ENCODE measurements at places on chromosomes 13 and 19.

DNA sequence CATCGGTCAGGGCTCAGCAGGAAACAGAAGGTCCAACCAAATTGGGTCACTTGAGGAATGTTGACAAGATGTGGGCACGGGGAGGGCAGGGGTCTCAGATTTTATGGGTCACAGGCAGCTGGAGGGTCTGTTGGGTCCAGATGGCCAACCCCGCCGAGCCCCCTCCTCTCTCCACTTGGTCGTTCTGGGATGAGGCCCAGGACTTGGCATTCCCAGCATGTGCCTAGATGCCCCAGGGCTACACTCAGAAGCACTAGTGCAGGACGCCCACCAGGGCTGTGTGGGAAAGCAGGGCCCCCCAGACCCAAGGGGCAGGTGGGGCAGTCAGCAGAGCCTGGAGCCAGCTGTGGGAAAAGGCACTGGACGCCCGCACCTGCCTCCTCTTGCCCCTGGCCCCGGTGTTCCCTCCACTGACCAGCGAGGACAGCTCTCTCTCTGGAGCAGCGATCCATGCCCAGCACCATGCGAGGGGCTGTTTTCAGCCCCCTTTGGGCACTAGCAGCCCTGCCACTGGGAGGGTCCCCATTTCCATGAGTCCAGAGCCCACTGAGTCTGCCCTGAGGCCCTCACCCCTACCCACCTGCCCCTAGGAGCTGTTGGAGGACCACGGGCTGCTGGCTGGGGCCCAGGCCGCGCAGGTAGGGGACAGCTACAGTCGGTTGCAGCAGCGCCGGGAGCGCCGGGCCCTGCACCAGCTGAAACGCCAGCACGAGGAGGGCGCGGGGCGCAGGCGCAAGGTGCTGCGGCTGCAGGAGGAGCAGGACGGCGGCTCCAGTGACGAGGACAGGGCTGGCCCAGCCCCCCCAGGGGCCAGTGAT is 26.0 kb downstream of the DHX34 start:
- no peak for DNase-seq

GRCh38 chr13:62040806-62041205 is 625.2 kb upstream of the PCDH20 start:
- no peak for DNase-seq

DNA sequence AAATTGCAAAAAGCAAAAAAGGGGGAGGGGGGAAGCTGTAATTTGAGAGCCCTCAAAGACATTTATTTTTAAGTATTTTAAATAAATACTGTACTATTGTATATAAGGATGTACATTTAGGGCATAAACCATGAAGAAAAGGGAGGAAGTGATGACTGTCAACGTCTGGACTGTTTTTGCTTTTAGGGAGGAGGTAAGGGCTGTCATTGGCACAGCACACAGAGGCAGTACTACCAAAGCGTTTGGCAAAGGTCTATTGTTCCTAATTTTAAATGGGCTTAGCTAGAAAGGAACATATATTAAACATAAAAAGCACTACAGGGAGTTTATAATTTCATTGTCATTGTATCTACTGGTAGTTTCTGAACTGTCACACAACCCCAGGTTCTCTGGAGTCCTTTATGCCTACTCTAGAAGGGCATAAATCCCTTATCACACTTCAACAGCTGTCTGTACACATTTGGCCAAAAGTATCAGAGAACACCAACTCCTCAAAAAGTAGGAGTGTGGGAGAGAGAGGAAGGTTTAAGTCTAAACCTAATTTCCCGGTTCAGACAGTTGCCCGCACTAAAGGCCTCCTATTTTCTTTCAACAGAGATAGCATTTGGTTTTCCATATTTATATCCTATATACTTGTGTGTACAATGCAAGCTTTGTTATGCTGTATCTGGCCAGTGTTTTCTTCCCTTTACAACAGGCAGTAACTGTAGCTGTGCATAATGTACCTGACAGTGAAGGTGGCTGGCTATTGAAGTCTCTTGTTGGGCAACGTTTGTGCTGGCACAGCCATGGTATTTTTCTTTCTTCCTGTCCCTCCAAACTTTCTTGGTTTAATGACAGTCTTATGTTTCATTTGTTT is 406.2 kb downstream of the KLF5 start:
- DNase-seq: no peak

DNA sequence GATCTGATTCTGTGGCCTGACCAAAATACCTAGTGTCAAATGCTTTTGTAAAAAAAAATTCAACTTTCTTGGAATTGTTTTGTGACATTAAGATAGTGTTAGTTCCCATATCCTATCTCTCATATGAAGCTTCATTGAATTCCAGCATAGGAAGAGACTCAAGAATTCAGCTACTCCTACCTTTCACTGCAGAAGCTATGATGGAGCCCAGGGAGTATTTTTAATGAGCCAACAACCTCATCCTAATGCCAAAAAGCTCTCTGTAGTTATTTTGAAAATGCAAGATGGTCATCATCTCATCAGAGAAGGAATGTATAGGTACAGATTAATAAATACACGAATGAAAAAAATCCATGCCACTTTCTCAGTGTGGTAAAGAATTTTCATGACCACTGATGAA is 431.2 kb upstream of the SGCG start:
- DNase-seq: no peak

DNA sequence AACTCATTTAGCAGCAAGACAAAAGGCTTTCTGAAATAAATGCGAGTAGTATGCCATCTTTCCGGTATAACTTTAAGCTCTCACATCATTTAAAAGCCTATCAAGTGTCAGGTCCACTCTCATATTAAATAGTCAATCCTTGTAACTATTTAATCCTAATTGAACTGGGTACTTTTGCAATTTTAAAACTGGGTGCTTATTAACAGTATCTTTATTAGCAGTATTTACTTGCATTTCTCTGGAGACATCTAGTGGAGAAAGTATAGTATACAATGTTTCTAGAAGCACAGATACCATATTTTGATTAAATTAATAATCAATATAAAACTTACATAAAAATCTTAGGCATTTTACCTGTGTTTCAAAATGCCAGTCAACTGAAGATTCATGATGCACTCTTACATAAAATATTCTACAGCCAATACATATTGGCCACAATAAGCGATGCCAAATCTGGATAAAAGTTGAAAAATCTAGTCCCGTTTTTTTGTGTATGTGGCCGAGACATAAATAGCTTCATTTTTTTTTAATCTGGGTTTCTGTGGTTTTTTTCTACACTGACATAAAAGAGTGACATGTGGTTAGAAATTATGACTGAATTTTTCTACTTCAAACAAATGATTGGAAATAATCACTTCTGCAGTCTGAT is 4.3 kb upstream of the POSTN start:
- peak; percentile 44 for DNase-seq

- no peak for DNase-seq
Observed at GRCh38 chr19:17469092-17469480, 1.2 kb upstream of the SLC27A1 start.

GRCh38 chr13:48214519-48215121 is 18.4 kb upstream of the ITM2B start:
- DNase-seq: no peak

GRCh38 chr13:25802579-25802978 is 249.2 kb downstream of the SHISA2 start:
- DNase-seq: no peak

- peak; percentile 99 for DNase-seq
Observed at GRCh38 chr13:107838588-107839161, 376.7 kb downstream of the LIG4 start.

DNA sequence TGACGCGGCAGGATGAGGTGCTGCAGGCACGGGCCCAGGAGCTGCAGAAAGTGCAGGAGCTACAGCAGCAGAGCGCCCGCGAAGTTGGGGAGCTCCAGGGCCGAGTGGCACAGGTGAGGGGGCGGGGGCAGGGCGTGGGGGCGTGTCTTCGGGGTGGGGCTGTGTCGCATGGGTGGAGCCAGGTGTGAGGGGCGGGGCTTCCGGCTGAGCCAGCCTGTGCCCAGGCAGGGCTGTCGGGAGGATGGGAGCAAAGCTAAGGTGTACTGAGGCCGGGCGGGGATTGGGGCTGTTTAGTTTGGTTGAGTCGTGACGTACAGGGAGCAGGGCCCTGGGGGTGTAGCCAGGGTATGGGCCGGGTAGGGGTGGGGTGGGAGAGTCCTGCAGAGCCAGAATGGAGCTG is 62.3 kb downstream of the KCNC3 start:
- DNase-seq: no peak

DNA sequence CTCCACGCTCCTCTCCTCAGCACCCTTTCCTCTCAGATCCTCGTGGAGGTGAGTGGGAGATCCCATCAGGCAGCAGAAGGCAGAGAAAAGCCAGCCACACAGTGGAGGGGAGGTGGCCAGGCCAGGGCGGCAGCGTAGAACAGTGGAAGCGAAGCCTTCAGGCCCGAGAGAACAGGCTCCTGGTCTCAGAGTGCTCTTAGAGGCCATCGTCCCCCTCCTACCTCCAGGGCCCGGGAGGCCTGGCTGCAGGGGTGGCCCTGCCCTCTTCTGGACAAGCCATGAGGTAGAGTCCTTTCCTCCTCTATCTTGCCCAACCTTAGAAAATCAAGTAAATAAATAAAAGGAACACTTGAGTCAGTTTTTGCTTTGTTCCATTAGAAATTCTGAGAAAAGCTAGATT is 202.0 kb downstream of the KATNAL1 start:
- DNase-seq: no peak

GRCh38 chr13:37709318-37709717 is 110.8 kb upstream of the POSTN start:
- no peak for DNase-seq

DNA sequence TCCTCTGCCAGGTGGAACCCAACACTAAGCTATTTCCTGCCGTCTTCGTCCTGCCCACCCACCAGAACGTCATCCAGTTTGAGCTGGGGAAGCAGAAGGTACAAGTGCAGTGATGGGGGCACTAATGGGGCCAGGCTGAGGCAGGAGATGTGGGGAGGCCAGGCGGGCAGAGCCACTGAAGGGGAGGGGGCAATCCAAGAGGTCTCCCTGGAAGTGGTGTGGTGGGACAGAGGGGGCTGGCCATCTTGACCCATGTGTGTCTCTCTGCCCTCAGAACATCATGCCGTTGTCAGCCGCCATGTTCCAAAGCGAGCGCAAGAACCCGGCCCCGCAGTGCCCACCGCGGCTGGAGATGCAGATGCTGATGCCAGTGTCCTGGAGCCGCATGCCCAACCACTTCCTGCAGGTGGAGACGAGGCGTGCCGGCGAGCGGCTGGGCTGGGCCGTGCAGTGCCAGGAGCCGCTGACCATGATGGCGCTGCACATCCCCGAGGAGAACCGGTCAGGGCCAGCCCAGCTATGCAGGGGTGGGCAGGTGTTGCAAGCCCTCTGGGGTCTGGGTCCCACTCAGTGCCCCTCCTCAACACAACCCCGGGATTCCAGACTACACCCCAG is 49.6 kb downstream of the RYR1 start:
- no peak for DNase-seq

DNA sequence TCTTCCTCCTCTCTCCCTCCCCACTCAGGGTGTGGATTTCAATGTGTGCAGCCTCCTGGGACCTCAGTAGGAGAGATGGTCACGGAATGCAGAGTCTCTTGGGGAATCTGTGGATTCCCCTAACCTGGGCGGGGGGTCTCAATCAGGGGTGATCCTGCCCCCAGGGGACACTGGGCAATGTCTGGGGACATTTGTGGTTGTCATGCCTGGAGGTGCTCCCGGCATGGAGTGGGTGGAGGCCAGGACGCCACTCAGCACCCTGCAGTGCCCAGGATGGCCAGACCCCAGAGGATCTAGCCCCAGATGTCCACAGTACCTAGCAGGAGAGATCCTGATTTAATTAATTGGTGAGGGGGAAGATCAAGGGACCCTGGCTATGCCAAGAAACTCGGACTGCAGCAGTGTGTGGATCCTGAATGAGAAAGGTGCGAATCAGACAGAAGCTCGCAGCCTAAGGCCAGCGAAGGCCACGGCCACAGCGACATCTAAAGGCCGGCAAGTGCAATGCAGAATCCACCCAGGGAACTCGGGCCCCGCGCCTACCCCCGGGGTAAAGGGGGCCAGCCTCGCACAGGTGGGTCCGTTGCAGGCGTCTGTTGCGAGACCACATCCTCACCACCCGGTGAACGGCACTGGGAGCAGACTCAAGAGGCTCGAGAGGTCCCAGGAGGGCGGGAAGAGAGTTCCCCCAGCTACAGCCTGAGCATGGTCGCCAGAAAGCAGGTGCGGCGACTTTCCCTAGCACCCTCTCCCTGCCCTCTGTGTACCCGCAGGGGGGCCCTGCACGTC is 88.8 kb downstream of the GNG7 start:
- no peak for DNase-seq

GRCh38 chr13:106061781-106062180 is 473.7 kb downstream of the EFNB2 start:
- no peak for DNase-seq

DNA sequence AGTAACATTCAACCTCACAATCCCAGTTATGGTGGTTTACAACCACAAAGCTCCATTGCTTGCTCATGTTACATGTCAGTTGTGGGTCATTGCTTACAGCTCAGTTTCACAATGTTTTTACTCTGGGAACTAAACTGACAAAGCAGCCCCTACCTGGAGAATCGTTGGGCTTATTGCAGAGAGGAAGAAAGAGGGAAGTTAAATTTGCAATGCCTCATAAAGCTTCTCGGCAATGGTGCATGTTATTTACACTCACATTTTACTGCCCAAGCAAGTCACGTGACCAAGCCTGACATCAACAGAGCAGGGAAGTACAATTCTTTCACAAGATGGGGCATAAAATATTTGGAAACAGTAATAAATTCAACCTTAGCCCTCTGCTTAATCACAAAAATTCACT is 441.6 kb downstream of the TDRD3 start:
- DNase-seq: no peak

- DNase-seq: no peak
Observed at GRCh38 chr13:28531845-28532387, 37.0 kb upstream of the FLT1 start.

DNA sequence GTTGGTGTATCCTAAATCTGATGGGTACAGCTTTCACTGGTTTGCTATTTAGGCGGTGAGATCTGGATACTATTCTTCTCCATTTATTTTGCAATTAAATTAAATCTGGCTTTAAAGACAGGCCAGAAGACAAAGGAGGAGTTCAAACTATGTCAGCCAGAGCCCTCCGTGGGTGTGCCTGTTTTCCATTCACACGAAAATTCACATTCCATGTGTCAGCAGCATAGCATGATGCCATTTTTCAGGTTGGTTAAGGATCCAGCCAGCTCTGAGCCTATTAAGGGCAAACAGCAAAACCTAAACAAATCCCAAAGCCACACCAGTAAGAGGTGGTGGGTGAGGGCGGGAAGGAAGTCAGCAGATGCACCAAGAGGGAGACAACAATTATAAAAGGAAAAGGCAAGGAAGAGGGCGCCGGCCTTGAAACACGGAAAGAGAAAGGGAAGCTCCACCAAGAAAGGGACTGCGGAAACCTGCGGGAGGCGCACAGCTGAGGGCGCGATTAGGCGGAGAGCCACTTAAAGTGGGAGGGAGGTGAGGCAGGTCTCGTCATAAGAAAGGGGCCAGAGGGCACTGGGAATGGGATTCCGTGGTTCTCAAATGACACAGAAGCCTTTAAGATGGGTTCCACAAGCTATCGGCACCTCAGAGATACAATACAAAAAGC is 43.0 kb downstream of the CARS2 start:
- DNase-seq: no peak

- no peak for DNase-seq
Observed at GRCh38 chr13:113918580-113918979, 54.7 kb upstream of the GAS6 start.

- no peak for DNase-seq
Observed at GRCh38 chr13:40254394-40254793, 412.0 kb downstream of the FOXO1 start.
